Fibroblast of skin of left quadriceps (primary cell): ENCODE measurements at places on chromosomes 16 and 17.
A peak's percentile ranks its signal among the peaks of the same experiment; 100 is the strongest.

GRCh38 chr17:50626037-50626574, 8.6 kb upstream of the ABCC3 start:
- DNase-seq, result peak; percentile 46

- no peak for DNase-seq
These were observed 121.9 kb upstream of the TNRC6C start for GRCh38 chr17:77836557-77837041.

DNA sequence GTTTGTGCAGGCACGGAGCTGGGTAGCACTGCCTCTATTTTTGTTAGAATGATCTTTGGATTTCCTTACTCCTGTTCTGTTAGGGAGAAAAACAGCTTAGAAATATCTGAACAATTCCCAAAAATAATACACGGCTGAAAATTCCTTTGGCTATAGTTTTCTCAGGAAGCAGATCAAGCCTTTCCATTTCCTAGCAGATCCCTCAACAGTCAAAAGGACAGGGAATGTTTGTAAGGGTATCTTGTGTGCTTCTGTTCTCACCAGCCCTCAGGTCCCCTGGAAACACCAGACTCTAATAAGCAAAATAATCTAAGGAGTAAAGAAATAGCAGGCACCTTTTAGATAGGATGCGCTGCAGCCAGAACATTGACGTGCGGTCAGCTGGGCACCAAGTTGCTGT, 30.5 kb upstream of the WSB1 start:
- no peak for DNase-seq

- no peak for DNase-seq
These were observed 141.2 kb downstream of the AATF start for GRCh38 chr17:37089956-37090355.

GRCh38 chr17:81821147-81821546, 11.9 kb downstream of the MCRIP1 start:
- no peak for DNase-seq
